ENCODE measurements at places on chromosomes 2 and 18.

- DNase-seq = no peak
These were observed 158.9 kb downstream of the TWIST2 start for GRCh38 chr2:239006622-239007285.

- no peak for DNase-seq
These were observed 131.0 kb downstream of the TMEM182 start for GRCh38 chr2:102892698-102893310.

- no peak for DNase-seq
These were observed 32.2 kb downstream of the THADA start for GRCh38 chr2:43563679-43564078.

DNA sequence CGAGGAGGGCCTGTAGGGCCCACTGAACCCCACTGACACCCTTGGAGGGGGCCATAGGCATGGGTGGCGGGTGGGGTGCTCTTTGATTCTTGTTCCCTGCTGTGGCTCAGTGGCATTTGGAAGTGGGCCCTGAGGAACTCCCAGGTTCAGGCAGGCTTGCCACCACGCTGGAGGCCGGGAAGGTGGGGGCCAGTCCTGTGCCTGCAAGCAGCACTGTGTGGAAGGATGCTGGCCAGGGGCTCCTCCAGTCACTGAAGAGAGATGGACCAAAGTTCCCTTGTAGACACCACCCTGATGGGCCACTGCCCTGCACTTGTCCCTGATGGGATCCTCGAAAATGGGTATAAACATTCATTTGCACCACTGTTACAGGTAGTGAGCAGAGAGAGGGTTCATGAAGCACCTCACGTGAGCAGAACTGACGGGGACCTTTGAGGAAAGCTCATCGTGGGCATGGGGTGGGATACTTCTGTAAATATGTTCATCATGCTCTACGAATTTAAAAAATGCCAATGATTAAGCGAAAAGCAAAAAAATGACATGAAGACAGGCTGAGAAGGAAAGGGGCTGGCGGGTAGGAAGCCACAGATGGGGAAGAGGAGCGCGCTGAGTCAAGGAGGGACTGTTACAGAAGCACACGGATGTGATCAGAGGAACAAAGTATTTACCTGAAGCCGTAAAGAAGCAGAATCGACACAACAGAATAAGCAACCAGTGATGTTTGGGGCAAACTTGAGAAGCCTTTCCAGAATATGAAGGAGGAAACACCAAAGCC is 45.2 kb upstream of the ASB1 start:
- DNase-seq = no peak

DNA sequence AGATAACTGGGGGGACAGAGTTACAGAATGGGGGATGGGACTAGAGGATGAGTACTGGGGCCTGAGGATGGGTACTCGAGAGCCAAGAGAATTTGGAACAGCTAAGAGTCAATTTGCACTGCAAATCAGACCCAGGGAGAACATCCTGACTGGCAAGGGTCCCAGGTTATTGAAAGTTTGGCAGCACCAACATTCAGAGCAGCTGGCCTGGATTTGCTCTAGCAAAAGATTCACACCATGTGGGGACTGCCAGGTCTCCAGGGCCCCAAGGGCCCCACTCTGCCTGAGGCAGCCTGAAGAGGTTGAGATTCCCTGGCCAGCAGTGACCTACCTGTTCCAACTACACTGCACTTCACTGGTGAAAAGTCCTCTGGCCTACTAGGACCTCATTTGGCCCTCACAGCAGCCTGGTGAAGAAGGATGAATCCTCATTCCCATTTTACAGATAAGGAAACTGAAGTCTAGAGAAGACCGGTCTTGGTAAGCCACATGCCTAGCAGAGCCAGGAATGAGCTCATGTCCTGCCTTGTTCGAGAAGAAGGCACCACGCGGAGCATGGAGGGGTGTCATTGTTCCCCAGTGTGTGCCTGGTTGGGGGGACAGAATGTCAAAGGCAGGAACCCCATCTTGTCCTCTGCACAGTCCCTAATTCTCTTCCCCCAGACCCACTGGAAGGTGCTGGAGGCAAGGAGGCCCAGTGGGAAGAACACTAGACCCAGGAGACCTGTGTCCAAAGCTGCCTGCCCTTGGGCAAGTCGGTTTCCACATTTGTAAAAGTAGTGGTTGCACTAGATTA is 258.6 kb downstream of the TNS1 start:
- no peak for DNase-seq

- peak; percentile 14 for DNase-seq
These were observed 1046.0 kb upstream of the TMEFF2 start for GRCh38 chr2:193240752-193241151.

DNA sequence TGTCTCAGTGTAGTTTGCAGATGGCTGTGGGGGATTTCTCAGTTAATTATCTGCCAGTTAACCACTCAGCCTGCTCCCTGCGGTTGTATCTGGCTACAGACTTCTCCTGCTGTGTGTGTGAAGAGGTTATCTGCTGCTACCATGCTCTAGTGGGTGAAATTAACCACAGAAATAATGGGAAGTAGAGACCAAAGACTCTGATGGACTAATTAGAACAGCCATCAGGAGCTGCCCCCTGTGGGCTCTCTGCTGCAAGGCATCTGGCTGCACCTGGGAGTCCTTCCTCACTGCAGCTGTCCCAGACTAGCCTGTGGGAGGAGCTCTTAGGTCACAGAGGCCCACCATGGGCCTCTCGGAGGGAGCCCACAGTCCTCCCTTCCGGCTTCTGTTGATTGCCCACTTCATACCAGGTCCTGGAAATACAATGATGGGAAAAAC is 66.6 kb downstream of the CTIF start:
- DNase-seq = no peak

DNA sequence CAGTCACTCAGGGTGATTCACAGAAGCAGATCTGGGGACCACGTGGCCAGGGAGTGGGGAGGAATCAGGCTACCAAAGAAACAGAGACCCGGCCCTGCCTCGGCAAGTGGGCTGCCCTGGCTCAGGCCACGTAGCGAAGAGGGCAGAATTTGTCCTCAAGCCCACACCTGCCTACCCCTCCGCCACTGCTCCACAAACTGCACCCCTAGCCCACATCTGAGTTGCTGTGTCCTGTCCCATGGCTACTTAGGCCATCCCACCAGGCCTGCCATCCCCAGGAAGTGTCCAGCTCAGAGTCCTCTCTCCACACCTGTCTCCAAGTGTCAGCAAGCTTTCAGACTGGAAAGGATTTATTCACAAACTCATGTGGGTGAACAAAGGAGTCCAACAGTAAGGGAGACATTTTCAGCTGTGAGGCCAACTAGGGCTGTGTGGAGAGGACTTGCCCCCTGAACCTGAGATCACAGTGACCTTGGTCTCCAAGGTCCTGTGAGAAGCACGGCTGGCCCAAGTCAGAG is 31.7 kb upstream of the ASPRV1 start:
- DNase-seq = no peak

DNA sequence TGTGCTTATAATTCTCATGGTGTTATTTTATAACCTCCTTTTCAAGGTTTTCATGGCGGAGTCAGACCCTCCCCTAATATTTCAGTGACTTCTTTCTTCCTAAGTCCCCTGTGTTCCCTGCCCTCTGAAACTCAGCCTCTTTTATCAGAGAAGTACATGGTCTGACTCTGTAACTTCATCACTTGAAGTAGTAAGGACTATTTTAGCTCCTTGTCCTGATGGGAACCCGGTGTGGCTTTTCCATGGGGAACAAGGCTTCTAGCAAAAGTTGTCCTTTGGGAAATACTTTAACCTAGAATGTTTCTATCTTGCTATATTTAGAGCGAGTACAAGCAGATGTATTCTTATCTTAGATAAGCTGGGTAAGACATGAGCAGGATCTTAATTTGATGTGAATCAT is 117.5 kb downstream of the TRIB2 start:
- DNase-seq = no peak

DNA sequence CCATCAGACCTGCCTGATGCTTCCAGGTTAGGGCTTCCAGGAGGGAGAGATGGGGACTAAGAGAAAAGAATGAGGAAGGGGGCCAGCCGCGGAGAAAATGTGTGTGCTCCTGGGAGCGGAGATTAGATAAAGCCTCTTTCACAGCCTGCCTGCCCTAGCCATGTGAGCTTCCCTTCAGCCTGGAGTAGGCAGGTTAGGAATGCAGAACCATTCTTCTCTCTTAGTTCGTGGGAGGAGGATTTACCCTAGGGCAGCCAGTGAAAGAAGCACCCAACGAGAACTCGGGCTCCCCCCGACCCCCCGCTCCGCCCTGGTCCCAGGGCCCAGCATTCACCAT is 36.1 kb downstream of the POMC start:
- peak; percentile 33 for DNase-seq

DNA sequence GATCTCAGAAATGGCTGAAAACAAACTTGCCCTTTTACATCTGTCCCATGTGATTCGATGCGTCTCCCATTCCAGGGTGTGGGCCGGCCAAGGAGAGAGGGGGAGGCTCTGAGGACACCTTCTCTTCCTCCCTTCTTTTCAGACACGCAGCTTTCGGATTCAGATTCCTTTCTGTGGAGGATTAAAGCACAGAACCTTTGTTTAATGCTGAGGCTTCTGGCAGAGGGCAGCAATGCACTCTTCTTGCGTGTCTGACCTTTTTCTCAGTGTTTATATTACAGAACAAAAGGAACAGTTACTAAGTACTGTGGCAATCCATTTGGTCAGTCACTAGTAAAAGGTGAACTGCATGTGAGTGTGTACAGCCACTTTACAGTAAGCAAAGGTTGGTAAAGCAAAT is 268.9 kb upstream of the CCDC68 start:
- no peak for DNase-seq

DNA sequence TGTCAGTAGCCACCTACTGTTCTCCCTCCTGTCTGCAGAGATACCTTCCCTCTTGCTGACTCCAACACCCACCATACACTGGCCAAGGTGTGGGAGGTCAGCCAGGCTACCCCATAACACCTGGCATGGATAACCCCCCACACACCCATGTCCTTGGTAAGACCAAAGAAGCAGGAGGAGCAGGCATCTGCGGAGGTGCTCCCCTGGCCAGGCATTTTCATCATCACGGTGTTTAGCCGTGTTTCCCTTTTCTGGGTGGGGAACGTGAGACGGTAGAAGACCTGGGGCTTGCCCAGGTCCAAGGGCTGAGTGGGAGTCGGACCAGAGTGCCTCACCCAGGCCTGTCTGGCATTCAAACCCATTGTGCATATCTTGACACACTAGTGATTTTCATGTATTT is 150.3 kb downstream of the SMAD7 start:
- no peak for DNase-seq

DNA sequence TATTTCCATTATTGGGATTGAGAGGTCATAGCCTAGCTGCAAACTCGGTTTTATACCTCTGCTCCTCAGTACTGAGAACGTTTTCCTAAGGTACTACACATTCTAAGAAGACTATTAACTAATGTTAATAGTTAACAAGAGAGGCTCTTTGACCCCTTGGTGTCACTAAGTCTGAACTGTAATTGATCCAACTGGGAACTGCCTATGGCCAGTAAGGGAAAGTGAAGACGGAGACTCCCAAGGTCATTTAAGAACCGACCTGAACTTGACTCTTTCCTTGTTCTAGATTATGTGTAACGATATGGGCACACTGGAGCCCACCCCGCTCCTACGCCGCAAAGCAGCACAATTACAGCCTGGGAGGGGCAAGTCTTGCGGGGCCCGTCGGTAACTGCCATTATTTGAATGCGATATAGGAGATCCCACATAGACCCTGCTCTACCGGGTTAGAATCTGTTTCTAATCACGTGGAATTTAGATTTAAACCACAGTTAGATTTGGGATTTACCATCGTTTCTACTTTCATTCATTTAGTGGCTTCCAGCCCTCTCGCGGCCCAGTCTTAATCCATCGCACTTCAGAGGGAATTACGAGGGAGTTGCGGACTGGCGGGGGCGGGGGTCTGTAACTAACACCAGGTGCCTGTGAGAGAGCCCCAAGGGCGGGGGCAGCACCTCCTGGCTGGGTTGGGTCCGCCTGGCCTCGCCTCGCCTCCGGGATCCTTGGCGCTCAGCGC is 84.1 kb upstream of the EPB41L3 start:
- DNase-seq = no peak

- DNase-seq = peak; percentile 31
These were observed 261.6 kb downstream of the ASXL3 start for GRCh38 chr18:33839452-33840211.

- no peak for DNase-seq
These were observed 254.6 kb upstream of the RND3 start for GRCh38 chr2:150742094-150742493.

- no peak for DNase-seq
These were observed 92.9 kb downstream of the TGOLN2 start for GRCh38 chr2:85234868-85235267.

DNA sequence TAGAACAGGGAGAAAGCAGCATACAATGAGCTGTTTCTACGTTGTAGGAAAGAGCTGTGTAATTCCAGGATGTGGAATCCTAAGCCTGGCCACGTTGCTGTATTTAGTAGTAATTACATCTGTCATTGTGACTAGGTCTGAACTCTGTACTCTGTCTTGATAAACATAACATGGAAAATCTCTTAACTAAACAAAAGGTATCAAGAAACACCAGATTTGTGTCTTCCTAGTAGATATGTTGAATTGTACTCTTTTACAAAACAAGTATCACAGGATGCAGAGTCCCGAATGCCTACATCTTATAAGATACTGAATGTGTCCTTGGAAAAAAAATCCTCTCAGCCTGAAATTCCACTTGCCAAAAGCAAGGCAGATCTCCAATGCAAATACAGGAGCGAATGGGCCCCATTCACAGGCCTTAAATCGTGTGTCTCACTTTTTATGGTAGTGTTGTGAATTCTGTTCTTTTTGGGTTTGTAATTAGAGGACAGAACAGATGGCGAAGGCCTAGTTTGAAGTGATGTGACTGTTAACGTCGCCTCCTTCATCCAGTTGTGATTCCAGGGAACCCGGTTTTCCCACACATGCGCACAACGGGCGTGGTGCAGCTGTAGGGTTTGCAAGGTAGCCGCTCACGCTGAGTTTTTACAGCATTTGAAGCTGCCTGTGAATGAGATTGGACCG is 246.5 kb downstream of the GBX2 start:
- no peak for DNase-seq

GRCh38 chr2:49490710-49491109 is 336.4 kb upstream of the FSHR start:
- peak; percentile 35 for DNase-seq

GRCh38 chr18:72830109-72830508 is 37.7 kb downstream of the NETO1 start:
- DNase-seq = no peak

DNA sequence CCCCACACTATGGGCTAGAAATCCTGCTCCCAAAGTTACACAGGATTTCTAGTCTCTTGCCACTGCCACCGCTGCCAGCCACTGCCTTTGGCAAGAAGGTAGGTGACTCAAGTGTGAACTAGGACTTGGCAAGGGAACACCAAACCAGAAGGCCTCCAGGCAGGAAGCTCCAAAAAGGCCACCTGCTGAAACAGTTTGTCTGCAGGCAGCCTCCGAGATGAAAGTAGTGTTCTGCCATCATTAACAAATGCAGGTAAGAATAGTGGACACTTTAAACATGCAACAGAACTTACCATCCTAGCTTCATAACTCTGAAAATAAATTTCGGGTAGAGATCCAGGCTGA is 3.9 kb downstream of the ANKRD44 start:
- DNase-seq = no peak

GRCh38 chr18:35495536-35496314 is 2.0 kb downstream of the INO80C start:
- no peak for DNase-seq

GRCh38 chr18:2656237-2656980 is 883 bp downstream of the SMCHD1 start:
- no peak for DNase-seq
